ENCODE measurements at places on chromosomes 1 and 21.

DNA sequence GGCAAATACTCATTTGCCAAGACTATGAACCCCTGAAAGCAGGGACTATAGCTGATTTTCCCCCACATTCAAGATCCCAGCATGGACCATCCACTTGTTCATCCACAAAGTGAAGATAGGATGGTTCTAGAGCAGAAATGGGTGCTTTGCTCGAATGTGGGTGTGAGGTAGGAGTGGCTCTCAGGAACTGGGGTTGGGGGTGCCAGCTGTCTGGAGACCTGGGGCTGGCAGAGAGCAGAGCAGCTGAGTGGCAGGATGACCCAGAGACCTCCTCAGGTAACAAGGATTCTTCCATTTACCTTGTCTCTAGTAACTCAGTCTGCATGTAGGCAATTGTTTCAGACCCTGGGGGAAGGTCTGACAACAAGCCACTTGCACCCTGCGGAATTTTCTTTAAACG is 6.0 kb downstream of the S100A9 start:
- no peak for DNase-seq

GRCh38 chr1:15180945-15181523 is 27.5 kb downstream of the TMEM51 start:
- no peak for DNase-seq

DNA sequence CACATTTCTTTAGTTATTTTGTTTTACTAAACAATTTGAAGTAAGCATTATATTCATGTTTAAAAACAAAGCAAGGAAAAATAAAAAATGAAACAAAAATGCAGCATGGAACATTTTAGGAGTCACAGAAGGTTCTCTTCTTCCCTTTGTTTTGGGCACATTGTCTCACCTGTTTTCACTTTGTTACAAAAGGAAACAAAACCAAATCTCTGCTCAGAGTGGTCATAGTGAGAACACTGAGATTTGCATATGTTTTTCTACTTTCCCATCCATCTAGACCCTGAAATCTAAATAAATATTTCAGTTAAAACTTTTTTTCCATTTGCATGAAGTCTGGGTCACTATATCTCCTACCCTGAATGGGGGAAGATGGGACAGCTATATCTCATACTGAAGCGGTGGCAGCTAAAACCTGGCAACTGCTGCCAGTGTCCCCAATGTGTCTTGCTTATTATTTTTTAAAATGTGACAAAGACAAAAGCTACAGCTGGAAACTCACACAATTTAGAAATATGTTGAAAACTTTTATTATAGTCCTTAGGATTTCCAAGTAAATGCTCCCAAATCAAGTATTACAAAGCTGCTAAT is 3.5 kb downstream of the EXOC8 start:
- no peak for DNase-seq

GRCh38 chr1:26351590-26352337 is 2.2 kb downstream of the CRYBG2 start:
- DNase-seq: peak; percentile 96

- DNase-seq: no peak
Observed at GRCh38 chr21:37757606-37758376, 158.5 kb downstream of the KCNJ6 start.

GRCh38 chr1:95117207-95118066 is at the start of gene TLCD4:
Gene TLCD4, plus strand, starts transcription at chr1:95117355. Its CDS starts 26,547 bp downstream, at chr1:95143902.
- peak; percentile 61 for DNase-seq

- no peak for DNase-seq
Observed at GRCh38 chr21:37766129-37766528, 150.1 kb downstream of the KCNJ6 start.

DNA sequence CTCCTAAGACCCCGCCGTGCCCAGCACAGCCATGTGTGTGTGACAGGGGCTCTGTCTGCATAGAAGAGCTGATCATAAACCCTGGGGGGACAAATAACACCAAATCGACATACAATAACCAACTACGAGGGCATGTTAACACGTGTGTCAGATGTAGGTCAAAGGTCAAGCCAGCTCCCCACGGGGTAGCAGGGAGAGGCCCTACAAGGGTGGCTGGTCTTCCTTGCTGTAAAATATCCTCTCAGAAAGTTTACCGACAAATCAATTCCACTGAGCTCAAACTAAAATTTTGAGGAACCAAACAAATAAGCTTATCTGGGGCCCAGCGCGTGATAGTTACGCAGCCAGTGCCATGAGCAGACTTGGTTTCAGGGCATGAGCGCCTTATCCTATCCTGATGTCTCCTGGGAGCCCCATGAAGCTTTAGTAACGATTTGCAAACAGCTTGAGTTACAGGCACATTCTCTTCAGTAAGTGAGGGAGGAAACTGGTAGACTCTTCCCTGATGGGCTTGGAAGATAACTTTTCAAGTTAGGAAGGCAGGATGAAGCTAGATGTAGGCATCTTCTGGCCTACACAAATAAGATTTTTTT is 2.7 kb upstream of the TMPRSS3 start:
- no peak for DNase-seq

- DNase-seq: no peak
Observed at GRCh38 chr1:159084867-159085266, 8.3 kb upstream of the AIM2 start.

GRCh38 chr1:26701266-26701994 is 5.6 kb downstream of the ARID1A start:
- DNase-seq: no peak

- no peak for DNase-seq
Observed at GRCh38 chr1:164633997-164634396, 75.0 kb downstream of the PBX1 start.

GRCh38 chr1:198879711-198880306 is 241.0 kb downstream of the PTPRC start:
- DNase-seq: no peak

DNA sequence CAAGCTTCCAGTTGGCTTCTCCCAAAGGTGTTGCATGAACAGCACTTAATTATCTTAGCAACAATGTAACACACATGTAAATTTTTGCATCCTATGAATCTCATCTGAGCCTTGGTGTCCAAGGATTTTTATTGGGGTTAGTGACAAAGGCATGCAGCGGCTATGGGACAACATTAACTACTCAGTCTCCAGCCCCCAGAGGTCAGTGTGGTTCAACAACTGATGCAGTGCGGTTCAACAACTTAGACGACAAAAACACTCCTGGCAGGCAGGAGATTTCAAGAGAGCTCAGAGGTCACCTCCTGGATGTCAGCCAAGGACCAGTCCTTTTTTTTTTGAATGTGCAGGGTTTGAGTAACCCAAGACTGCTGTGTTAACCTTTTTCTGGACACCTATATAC is 77.5 kb upstream of the HMCN1 start:
- no peak for DNase-seq

- no peak for DNase-seq
Observed at GRCh38 chr1:58620259-58620658, 43.2 kb upstream of the TACSTD2 start.

DNA sequence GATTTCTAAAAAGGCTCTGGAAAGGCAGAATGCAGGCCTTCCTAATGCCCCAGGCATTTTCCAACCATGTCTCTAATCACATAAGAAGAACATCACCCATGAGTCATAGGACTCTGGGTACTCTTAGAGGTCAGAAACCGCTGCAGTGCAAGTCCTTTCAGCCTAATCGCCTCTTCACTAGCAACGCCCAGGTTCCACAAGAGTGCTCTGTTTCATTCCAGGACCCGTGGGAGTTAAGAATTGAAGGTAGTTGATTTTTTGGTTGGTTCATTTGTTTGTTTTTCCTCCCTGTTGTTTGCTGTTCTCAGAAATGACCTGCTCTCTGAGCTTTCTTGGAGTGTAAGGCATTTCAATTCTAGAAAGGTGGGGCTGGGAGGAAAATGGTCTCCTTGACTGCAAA is 123.2 kb downstream of the NR5A2 start:
- DNase-seq: peak; percentile 51

GRCh38 chr1:91596474-91596873 is 95.8 kb downstream of the CDC7 start:
- no peak for DNase-seq

GRCh38 chr1:205279986-205280385 is 41.6 kb downstream of the NUAK2 start:
- DNase-seq: no peak

- DNase-seq: no peak
Observed at GRCh38 chr1:154595621-154596020, 12.4 kb downstream of the ADAR start.

GRCh38 chr1:29505532-29506220 is 269.4 kb downstream of the PTPRU start:
- no peak for DNase-seq
